ENCODE measurements at places on chromosomes 3 and 15.

- DNase-seq, result no peak
Observed at GRCh38 chr3:58801541-58801940, 135.0 kb upstream of the FAM3D start.

DNA sequence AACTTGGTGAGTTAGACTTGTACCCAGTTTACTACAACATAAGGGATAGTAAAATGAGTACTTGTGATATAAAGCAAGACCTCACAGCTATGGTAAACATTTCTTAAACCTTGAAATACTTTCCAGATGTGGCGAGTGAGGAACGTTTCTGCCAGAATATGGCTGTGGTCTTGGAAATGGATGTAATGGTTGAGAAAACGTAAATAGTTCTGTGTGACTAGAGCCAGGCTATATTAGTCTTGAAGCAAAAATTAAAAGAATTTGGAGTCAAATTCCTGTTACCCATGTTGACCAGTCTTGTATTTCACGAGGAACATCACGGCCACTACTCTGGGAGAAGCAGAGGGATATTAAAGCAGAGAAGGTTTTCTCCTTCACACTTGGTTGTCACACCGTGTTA is 15.3 kb downstream of the OR4F15 start:
- peak; percentile 75 for DNase-seq

- DNase-seq, result no peak
Observed at GRCh38 chr3:88896026-88896425, 211.4 kb upstream of the EPHA3 start.

GRCh38 chr3:15556512-15556911 is 35.0 kb upstream of the COLQ start:
- no peak for DNase-seq

DNA sequence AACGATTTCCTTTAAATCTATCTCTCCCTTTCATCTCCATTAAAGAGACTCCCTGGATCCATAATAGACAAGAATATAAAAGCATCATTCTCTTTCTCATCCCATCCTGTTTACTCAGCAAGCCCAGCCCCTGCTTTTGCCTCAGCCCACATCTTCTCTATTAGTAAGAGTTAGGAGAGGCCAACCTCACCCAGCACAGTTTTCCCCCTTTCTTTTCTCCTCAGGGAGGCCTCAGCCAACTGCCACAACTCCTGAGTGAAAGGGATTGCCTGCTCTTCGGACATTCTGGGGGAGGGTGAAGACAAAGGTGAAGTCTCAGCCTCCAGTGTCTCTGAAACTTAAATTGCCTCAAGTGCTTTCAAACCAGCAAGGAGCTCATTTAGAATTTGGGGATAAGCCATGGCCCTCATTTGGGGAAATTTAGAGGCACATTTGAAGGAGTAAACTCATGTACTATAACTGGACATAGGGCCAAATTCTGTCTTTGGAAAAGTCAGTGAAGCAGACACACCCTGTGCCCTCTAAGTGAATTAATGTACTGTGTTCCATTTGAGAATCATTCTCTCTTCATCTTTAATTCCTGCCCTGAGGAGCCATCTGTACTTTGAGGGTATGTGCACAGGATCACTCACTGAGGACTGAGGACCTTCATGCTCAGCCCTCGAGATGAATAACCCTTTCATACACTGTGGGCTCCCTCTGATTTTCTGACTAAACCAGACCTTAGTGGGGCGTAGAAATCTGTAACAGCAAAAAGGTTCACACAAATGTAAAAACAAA is 82.5 kb downstream of the SOX2 start:
- DNase-seq, result no peak

DNA sequence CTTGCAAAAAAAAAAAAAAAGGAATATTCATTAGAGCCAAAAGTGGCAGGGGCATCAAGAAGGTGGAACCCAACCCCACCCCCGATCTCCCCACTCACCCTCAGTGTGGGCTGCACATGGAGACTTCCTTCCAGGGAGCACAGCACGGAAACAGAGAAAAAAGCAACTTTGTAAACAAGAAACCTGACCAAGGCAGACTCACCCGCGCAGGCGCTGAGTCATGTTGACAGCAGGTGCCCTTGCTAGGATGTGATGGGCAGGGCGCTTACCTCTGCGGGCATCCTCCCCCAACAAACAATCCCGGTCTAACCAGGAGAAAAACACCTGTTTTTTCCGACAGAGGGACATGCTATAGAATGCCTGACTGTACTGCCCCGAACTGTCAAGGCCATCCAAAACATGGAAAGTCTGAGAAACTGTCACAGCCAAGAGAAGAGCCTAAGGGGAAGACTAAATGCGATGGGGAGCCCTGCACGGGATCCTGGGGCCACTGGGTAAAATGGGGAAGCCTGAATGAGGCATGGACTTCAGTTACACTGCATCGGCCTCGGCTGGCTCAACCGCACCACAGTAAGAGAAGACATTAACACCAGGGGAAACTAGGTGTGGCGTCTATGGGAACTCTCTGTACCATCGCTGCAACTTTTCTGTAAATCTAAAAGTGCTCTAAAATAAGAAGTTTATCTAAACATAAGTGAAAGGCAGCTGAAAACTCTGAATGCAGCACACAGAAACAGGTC is 66.7 kb upstream of the GATA2 start:
- DNase-seq, result no peak

DNA sequence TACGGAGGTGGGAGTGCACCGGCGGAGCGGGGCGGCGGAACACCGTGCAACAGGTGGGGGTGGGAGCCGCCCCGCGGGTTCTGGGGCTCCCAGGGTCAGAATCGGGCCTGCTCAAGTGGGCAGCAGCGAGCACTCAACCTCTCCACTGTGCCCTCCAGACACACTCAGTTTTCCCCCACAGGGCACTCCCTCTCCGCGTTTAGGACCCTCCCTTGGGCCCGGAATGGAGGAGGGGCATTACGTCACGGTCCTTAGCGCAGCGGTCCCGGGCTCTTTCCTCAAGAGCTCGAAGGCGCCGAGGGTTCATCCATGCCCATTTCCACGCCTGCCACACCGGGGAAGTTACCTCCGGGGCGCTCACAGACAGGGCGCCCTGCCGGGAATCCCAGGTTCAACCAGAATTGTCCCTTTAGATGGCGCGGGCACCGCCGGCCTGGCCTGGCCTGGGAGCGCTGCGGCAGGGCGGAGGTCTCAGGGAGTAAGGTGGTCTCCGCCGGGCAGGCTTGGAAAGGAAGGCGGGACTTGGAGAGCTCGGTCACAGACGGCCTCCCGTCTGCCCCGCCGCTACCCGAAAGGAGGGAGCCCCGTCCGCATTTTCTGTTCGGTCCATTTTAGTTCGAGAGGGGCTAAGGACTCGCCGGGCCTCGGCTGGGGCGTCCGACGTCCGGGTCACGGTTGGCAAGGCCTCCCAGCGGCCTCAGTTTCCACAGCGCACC is 5.1 kb downstream of the RNU6-1 start:
- DNase-seq, result no peak

DNA sequence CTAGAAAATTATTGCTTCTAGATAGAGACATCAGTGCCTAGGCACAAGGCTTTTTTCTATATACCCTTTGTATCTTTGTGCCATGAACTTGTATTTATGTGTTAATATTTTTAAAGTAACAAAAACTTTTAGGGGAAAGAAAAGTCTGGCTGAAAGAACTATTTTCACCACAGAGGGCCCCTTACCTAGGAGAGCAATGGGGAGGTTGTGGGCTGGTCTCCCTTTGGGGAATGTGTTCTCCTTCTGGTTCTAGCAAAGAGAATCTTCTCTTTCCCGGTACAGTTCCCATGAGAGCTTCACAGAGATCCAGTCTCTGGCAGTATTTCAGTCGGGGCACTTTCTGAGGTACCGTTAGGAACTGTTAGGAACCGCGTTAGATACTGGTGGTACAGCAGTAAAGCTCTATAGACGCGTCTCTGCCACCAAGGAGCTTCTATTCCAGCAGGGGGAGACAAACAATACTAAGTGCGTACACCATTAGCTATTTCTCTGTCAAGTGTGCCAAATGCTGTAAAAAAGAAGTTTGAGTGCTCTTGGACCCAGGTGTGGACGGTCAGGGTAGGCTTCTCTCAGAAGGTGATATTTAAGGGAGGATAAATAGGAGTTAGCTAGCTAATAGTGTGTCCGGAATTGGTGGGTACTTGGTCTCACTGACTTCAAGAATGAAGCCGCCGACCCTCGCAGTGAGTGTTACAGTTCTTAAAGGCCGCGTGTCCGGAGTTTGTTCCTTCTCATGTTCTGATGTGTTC is 4.6 kb upstream of the EPB42 start:
- no peak for DNase-seq

- DNase-seq, result no peak
Observed at GRCh38 chr15:78149805-78150751, 916 bp downstream of the IDH3A start.

- no peak for DNase-seq
Observed at GRCh38 chr3:4835616-4836043, 143.6 kb upstream of the BHLHE40 start.

- DNase-seq, result no peak
Observed at GRCh38 chr3:138271189-138271794, 58.4 kb downstream of the NME9 start.

- no peak for DNase-seq
Observed at GRCh38 chr3:96706509-96706908, 107.9 kb upstream of the EPHA6 start.

GRCh38 chr3:51712963-51713362 is 6.1 kb downstream of the GRM2 start:
- DNase-seq, result no peak

- DNase-seq, result no peak
Observed at GRCh38 chr3:9914559-9915253, 2.2 kb upstream of the IL17RC start.

- DNase-seq, result no peak
Observed at GRCh38 chr3:196169836-196170240, 41.4 kb downstream of the ZDHHC19 start.

DNA sequence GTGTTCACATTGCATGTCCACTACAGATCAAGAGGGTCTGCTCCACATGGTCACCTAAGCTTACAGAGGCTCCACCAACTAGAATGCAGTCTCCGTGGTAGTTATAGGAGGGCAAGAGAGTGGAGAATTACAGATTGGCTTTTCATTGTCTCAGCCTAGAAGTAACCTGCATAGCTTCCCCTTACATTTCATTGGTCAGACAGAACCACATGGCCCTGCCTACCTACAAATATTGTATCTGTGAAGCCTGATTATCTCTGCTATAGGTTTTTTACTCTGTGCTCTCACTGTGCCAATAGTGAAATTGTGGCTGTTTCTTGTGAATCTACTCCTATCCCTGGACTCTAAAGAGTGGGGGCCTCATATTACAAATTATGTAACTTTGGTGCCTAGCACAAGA is 2.5 kb upstream of the TLNRD1 start:
- DNase-seq, result no peak

- DNase-seq, result no peak
Observed at GRCh38 chr15:29968895-29969561, 113.7 kb upstream of the GOLGA8J start.

DNA sequence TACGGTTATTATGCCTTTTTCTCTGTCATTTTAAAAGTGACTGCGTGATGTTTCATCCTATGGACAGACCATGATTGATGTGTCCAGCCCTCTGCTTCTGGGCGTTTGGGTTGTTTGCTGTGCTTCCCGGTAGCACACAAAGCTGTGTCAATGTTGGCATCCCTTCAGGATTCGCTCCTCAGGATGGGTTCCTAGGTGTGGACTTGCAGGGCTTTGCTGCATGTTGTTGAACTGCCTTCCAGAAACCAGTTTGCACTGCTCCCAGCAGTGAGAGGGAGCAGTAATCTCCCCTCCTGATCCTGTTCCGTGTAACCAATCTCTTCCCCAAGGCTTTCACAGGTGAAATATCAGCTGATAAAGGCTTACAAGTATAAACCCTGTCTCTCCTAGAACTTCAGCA is 787 bp downstream of the TRPM1 start:
- DNase-seq, result no peak

DNA sequence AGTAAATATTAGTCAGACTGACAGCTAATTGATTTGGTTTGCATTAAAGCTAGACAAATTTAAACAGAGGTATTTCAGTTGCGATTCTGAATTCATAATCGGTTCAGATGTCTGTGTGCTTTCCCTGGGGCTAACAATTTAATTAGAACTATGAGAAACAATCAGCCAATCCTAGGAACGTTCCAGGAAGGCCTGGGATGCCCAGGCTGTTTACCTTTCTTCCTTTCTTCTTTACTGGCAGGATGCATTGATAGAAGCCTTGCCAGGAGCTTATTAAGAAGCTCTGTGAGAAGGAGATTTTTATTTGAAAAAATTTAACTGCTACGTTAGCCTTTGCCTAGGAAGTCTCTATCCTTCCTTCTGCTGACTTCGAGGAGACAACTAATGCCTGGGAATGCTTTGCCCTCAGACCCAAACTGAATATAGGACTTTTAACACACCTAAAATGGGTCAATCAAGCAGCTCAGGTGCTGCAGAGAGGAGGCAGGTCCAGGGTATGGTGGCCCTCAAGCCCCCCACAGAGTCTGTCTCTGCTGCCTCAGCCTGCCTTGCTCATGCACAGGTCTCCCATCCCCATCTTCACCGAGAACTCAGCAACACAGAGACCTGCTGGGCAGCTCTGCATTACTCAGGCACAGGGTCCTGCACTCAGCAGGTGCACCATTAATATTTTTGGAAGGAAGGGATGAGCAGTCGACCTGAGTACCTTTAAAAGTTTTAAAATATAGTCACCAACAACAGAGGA is 48.5 kb downstream of the PCSK6 start:
- no peak for DNase-seq

DNA sequence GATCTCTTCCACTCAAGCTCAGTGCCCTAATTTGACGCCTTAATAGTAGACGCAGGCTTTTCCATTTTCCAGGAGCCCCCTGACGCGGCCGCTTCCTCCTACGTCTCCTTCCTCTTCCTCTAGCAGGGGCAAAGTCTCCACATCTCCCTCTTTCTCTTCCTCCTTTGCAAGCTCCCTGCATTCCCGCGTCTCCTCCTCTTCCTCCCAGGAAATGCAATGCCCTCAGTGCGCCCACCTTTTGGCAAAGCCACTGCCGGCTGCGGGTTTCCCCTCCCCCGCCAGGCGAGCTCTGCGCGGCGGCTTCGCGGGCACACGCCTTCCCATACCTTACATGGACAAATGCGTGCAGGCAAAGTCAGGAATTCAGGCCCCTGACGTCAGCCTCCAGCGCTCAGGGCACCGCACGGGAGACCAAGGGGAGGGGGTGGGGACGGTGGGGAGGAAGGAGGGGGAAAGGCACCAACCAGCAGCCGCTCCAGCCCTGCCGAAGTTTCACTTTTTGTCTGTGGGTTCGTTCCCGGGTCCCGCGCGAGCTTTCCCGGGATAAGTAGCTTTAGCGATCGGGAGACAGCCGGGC is 432 bp upstream of the LPP start:
- peak; percentile 52 for DNase-seq

- DNase-seq, result no peak
Observed at GRCh38 chr15:63997715-63998442, 48.4 kb downstream of the DAPK2 start.

DNA sequence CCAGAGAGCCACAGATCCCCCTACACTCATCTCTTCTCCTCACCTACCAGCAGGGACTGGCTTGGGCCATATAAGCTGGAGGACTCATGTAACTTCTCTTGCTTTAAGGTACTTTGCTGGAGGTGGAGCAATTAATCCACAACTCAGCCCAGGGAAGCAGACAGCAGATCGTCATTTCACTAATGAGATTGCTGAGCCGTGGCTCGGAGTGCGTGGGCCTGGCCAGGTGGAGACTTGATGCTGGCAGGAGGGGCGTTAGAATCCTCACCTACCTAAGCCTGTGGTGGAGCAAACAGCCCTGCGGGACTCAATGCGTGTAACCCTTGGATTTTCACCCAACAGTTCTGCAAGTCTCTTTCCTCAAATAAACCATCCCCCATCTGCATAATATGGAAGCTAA is 253.2 kb downstream of the RORA start:
- no peak for DNase-seq

- no peak for DNase-seq
Observed at GRCh38 chr15:93068581-93069199, 20.3 kb downstream of the RGMA start.

GRCh38 chr3:120364821-120365220 is 15.7 kb upstream of the LRRC58 start:
- DNase-seq, result no peak

- no peak for DNase-seq
Observed at GRCh38 chr15:78761020-78761419, 50.2 kb downstream of the ADAMTS7 start.
